ENCODE measurements at places on chromosomes 3 and 15.

DNA sequence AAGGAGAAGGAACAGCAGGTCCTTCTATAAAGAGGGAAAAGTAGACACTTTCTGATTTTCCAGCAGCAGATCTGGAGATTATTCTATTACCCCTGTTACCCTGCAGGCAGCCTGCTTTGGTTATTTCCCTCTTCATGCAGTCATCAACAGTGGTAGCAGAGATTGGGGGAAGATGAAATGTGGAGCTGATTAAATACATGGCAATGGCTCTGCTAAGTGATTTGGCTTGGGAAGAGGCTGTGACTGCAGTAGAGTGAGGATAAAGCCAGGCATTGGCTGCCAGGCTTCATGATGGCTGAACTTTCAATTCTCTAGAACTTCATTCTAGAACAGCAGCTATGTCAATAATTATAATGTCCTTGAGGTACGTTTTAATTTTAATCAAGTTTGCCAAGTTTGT, 29.1 kb downstream of the PTX3 start:
- no peak for DNase-seq

- DNase-seq: no peak
Measured at GRCh38 chr3:31634476-31634875, 101.8 kb downstream of the STT3B start.

DNA sequence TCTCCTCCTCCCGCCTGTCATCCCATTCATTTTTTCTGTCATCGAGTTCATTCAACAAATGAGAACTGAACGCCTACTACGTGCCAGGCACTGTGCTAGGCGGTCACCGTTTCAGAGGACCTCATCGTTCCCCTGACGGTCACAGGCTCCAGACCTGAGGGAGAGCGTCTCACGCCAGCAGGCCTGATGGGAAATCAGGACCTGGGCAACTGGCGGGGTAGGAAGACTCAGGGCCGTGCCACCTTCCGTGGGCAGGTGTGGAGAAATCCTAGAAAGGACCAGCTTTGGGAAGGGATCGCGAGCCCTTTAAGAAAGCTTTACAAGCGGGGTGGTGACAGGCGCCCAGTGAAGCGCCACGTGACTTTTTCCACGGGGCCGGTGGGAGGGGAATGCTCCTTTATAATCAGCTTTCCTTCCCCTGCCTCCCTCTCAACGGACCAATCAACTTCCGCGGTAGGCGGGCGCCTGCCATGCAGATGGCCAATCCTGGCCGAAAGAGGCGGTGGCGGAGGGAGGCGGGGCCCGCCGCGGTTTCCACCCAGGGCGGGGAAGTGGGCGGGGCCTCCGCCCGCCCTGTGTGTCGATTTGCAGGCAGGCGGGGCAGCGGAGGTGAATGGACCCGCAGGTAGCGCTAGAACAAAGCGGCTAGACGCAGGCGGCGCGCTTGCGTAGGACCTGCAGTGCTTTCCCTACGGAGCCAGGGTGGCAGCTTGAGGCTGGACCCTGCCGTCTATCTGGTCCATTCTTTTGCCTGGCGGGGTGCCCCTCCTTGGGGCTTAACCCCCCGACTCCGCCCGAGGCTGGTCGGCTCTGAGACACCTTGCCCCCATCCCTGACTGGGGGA, 819 bp upstream of the DUSP7 start:
- DNase-seq: peak; percentile 94

DNA sequence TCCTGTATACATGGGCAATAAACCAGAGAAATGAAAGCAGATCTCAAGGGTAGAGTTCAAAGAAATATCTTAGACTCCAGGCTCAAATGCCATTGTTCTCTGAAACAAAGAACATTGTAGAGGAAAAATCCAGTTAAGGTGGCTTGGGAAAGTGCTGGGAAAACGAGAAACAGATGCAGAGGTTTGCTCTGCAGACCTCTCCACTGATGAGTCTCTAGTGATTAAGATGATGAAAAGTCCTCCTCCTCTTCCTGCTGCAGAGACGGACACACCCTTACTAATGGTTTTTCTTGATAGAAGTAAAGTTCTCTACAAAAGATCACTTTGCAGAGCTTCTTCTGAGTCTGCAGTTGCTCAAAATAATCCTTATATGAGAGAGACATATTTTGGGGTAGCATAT, 264.7 kb downstream of the GABRG3 start:
- peak; percentile 66 for DNase-seq

GRCh38 chr3:188594139-188594538, 440.2 kb downstream of the LPP start:
- DNase-seq: no peak

- DNase-seq: no peak
Measured at GRCh38 chr3:194187233-194187944, 51.4 kb downstream of the HES1 start.

- DNase-seq: no peak
Measured at GRCh38 chr15:77352887-77353286, 67.0 kb downstream of the PEAK1 start.

DNA sequence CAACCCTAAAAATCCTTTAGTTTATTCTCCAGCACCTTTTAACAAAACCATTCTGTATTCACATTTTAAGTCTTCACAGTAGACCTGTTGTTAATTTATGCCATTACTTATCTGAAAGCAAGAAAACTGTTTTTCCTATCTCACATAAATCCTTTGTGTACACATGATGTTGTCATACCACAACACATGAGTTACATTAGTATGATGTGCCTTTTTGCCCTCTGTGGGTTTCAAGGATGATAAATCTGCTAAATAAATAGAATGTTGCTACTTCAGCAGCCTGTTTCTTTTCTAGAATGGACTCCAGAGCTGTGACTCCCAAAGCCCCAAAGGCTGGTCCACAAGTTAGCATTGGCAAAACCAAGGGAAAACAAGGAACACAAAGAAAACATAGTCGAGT, 151.6 kb downstream of the SERPINI1 start:
- peak; percentile 17 for DNase-seq

DNA sequence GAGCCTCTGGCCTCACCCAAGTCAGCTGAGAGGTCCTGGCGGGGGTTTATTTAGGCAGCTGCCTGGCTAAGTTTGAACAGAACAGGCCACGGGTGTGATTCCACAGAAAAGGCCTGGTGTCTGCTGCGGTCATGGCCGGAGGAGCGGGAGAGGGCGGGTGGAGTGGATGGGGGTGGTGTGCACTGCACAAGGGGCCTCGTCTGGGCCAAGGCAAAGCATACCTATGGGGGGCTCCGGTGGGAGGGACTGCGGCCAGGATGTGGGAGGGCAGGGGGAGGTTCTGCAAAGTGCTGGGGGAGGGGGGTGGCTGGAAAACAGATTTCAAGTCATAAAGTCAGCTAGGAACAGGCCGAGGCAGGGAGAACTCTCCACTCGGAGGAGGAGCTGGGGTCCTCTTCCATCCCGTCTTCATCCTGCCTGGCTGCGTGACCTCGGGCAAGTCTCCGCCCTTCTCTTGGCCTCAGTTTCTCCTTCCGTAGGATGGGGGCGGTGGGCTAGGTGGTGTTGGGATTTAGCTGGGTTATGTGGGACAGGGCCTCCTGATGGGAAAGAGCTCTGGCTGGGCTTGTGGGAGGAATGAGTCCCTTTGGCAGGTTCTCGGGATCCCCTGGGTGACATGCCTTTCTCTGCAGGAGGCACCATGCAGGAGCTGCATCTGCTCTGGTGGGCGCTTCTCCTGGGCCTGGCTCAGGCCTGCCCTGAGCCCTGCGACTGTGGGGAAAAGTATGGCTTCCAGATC, 878 bp downstream of the ISLR start:
- DNase-seq: no peak

DNA sequence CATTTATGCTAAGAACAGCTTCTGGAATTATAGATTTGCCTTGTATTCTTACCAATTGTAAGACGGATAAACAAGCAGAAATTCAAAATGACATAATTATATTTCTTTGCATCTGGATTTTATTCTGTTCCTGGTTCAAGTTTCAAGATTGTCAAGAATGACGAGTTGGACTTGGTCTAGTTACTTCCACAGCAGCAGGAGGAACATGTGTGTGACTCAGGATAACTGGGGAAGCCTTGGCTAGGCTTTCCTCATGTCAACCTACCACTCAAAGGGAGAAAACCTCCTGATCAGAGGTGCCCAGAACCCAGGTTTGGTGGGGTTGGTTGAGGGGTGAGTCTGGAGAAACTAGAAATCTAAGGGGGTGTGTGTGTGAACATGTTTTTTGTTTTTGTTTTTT, 259.7 kb downstream of the SOX2 start:
- no peak for DNase-seq

GRCh38 chr15:76321171-76321570, 9.9 kb upstream of the ETFA start:
- DNase-seq: no peak

GRCh38 chr3:177905173-177906125, 630.8 kb upstream of the KCNMB2 start:
- no peak for DNase-seq

GRCh38 chr3:55156851-55157650, 229.2 kb upstream of the LRTM1 start:
- DNase-seq: no peak

DNA sequence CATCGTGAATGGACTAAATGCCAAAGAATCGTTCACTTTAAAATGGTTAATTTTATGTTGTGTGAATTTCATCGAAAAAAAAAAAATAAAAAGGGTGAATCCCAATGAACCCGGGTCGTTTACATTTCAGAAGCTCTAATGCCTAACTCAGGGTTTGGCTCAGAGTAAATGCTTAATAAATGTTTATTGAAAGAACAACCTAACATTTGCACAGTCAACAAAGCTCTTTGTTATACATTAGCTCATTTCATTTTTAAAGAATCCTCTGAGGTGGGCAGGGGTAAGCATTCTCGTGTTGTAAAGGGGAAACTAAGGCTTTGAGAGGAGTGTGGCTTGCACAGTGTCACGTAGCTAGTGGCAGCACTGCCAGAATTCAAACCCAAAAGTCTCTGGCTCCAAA, 109.5 kb downstream of the RPLP1 start:
- DNase-seq: peak; percentile 71

DNA sequence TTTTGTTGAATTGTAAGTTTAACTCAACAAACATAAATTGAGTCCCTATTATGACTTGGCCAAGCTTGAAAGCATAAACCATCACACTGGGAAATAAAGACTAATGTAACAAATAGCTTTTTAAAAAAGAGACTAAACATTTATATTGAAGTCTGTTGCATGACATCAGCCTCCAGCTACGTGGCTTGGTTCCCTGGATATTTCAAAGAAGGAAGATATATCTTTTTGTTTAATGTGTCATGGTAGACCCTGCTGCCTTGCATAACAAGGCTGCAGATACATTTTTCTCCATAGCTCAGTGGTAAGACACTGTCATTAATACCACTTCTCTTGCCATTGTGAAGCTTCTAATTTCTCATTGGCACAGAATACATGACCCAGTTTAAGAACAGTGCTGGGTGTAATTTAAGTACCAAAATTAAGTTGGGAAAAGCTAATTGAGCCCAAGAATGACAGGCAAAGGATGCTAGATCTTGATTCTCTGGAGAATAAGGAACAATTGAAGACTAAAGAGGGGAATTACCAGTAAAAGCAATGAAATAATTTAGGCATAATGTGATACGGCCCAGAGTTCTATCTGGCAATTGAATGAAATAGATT, 14.0 kb downstream of the RCN2 start:
- DNase-seq: no peak

DNA sequence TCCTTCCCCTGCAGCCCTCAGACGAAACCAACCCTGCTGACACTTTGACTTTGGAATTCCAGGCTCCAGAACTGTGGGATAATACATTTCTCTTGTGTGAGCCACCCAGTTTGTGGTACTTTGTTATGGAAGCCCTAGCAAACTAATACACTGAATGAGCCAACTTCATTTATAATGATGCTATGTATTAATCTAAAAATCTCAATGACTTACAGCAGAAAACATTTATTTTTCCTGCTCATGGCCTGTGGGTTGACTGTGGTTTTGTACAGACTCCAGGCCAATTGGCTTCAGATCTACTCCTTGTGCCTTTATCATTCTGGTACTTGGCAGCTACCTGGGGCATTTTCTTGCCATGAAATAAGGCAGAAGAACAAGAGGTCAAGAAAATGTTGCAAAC, 152.4 kb downstream of the EBLN2 start:
- no peak for DNase-seq

DNA sequence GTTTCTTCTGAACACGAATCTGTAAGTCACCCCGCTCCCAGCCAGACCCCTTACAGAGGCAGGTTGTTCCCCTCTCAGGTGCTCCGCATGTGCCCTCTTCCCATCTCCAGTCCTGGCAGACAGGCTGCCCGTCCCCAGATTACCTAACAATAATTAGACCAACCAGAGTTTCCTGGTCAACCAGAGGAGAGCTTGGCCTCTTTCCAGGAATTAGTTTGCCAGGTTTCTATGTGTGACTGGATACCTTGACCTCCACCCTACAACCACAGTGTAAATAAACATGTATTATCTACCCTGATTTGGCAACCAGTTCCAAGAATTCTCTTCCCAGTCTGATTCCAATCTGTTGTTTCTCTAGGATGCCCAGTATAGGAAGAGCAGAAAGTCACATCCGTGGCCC, 178.0 kb upstream of the UMPS start:
- peak; percentile 79 for DNase-seq

GRCh38 chr3:20161714-20162113, 24.3 kb downstream of the SGO1 start:
- no peak for DNase-seq

GRCh38 chr3:114904633-114905032, 242.5 kb downstream of the ZBTB20 start:
- DNase-seq: no peak

- DNase-seq: no peak
Measured at GRCh38 chr3:184766555-184767261, 45.3 kb upstream of the VPS8 start.

DNA sequence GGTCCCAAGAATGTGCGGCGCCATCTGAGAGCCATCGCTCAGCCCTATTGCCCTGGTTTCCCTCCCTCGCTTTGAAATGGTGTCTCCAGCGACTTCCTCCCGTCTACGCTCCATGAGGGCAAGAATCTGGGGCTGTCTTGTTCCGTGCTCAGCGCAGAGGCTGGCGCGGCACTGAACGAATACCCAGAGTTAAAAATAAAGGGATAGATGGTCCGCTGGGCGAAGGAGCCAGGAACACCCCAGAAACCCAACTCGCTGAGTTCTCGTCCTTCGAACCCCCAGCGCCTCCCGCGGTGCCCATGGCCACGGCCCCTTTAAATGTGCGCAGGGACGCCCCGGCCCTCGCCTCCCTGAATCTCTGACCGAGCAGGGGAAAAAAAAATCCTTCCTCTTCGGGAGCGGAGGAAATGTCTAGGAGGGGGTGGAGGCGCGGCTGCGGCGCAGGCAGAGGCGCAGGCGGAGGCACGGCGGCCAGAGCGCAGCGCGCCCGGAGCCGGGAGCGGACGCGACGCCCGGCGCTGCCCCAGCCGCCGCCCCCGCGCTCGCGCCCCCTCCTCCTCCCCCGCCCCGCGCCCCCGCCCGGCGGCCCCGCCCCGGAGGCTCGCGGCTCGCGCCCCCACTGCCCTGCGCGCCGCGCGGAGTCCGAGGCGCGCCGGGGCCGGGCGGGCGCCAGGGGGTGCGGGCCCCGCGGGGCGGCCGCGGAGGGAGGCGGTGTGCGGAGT, 8.5 kb upstream of the FGD5 start:
- no peak for DNase-seq

- peak; percentile 40 for DNase-seq
Measured at GRCh38 chr15:31352911-31353811, 26.5 kb downstream of the KLF13 start.

- DNase-seq: no peak
Measured at GRCh38 chr15:96699871-96700401, 369.4 kb downstream of the NR2F2 start.

GRCh38 chr3:6528951-6529350, 332.0 kb upstream of the GRM7 start:
- peak; percentile 33 for DNase-seq

- no peak for DNase-seq
Measured at GRCh38 chr3:138649134-138649533, 40.6 kb downstream of the FAIM start.

- DNase-seq: no peak
Measured at GRCh38 chr3:11953350-11953749, 50.8 kb upstream of the SYN2 start.

- DNase-seq: peak; percentile 17
Measured at GRCh38 chr3:107643038-107643883, 120.5 kb downstream of the BBX start.
